ENCODE measurements at places on chromosomes 4 and X.

GRCh38 chr4:77354550-77354949 lies 197.5 kb downstream of the CCNG2 start:
- DNase-seq = no peak

- DNase-seq = no peak
Observed at GRCh38 chr4:184453365-184454160, 20.8 kb downstream of the IRF2 start.

- no peak for DNase-seq
Observed at GRCh38 chrX:45001048-45001447, 128.1 kb downstream of the KDM6A start.

- DNase-seq = no peak
Observed at GRCh38 chrX:116172976-116173375, 2.4 kb downstream of the AGTR2 start.

DNA sequence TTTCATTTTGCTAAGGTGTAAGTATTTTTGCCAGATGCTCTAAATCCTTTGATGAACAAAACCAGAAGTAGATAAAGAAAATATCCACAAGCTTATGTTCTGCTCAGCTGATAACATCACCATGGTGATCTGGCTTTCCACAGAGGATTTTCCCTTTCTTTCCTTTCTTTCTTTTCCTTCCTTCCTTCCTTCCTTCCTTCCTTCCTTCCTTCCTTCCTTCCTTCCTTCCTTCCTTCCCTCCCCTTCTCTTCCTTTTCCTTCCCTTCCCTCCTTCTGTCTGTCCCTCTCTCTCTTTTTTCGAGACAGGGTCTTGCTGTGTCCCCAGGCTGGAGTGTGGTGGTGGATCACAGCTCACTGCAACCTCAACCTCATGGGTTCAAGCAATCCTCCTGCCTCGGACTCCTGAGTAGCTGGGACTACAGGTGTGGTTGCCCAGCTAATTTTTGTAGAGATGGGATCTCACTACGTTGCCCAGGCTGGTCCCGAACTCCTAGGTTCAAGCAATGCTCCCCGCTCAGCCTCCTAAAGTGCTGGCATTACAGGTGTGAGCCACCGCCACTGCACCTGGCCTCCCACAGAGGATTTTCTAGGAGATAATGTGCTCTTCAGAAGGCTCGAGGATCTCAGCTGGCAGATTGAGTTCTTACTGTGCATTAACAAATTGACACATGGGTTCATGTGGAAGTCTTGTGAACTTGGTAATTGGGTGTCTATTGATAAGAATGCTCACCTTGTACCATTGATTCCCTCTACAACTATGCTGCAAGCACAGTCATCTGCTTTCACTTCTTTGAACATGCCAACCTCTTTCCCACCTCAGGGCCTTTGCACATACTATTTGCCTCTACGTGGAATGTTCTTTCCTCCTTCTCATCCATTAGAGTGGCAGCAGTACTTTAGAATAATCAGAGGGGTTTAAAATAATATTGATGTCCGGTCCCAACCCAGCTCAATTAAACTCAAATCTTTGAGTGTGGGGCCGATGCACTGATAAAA lies 1.4 kb upstream of the RHOH start:
- DNase-seq = no peak

DNA sequence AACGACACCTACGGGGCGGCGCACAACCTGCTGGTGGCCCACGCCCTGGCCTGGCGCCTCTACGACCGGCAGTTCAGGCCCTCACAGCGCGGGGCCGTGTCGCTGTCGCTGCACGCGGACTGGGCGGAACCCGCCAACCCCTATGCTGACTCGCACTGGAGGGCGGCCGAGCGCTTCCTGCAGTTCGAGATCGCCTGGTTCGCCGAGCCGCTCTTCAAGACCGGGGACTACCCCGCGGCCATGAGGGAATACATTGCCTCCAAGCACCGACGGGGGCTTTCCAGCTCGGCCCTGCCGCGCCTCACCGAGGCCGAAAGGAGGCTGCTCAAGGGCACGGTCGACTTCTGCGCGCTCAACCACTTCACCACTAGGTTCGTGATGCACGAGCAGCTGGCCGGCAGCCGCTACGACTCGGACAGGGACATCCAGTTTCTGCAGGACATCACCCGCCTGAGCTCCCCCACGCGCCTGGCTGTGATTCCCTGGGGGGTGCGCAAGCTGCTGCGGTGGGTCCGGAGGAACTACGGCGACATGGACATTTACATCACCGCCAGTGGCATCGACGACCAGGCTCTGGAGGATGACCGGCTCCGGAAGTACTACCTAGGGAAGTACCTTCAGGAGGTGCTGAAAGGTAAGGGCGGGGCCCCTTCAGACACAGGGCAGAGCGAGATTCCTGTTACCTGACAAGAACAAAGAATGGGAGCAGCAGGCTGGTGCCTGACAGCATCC lies 11.7 kb downstream of the RPL9 start:
- no peak for DNase-seq

DNA sequence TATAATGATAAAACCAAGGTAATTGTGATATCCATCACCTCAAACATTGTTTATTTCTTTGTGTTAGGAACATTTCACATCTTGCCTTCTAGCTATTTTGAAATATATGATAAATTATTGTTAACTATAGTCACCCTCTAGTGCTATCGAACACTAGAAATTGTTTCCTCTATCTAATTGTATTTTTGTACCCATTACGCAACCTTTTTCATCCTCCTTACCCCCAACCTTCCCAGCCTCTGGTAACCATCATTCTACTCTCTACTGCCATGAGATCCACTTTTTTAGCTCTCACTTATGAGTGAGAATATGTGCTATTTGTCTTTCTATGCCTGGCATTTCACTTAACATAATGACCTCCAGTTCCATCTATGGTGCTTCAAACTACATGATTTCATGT lies 3.9 kb upstream of the UBA6 start:
- no peak for DNase-seq

DNA sequence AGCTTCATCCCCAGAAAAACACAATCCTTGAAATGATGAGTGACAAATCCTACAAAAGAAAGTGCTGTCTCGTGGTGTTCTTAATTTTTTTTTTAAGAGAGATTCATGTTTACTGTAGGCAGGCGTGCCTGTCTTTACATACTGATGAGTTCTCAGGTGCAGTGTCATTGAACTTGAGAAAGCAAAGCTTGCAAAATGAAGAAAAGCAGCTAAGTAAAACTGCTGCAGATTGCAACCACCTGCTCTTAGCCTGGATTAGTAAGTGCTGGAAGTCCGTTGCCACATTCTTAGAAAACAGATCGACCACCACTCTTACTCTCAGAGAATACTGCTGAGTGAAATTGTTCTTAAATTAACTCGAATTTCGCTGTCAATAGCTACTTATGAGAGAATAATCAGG lies 854.6 kb downstream of the TRIML1 start:
- DNase-seq = no peak

DNA sequence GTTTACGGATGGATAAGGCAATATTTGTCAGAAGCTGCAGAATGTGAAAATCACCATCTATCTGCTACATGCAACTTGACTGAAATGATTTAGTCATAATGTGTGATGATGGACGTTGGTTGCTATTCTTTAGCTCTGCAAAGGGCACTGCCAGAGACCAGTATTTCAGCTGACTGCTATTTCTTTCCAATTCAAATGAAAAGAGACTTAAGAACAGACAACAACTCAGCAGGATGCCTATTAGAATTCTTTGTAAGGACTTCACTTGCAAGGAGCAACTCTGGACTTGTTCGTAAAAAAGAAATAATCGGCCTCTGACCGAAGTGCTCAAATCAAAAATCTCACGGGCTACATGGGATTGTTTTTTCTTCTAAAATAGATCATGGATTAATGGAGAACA lies 262.7 kb downstream of the DHX15 start:
- no peak for DNase-seq

DNA sequence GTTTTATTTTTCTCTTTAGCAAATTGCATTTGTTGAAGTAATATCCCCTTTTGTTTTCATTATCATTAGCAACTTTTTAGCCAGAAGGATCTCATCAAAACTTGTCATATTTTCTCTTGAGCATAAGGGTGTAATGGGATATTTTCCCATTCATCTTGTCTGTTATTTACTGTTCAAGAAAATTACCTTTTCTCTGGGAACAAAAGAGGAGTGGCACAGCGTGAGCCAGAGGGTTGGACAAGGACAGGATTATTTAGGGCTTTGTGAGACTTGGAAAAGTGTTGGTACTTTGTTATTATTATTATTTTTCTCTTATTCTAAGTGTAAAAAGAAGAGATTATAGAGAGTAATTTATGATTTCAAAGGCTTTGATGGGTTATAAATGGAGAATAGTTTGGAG lies 135.9 kb downstream of the PRKX start:
- no peak for DNase-seq

DNA sequence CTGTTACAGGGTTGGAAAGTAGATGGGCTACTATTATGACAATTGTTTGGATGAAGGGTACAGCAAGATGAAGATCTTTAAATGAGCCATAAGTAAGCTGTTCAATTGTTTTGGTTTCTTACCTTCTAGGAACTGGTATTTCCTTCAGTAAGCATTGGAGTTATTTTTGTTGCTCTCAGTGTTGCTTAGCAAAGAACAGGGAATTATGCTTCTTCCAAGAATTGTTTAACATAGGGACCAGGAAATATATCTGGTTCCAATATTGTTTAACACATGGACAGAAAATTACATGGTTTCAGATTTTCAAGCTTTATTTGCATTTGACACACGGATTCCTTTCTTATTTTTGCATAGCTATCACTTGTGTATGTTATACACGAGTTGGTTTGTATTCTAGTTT lies 1999.0 kb downstream of the ARAP2 start:
- DNase-seq = no peak

DNA sequence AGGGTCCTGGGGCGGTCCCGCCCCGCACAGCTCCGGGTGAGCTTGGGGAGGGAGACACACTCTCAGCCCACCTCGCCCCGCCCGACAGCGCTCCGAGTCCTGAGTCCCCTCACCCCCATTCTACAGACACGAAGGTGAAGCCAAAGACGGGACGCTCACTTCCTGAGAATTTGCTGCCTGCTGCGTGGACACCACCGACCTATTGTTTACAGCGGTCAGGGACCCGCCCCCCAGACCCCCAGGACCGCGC lies 796 bp upstream of the ZNF141 start:
- no peak for DNase-seq

GRCh38 chrX:52359614-52360232 lies 9.1 kb upstream of the XAGE2 start:
- DNase-seq = no peak
